ENCODE measurements at places on chromosomes 2 and 18.
A peak's percentile ranks its signal among the peaks of the same experiment; 100 is the strongest.

- no peak for DNase-seq
Measured at GRCh38 chr2:20852139-20852538, 29.2 kb upstream of the LDAH start.

DNA sequence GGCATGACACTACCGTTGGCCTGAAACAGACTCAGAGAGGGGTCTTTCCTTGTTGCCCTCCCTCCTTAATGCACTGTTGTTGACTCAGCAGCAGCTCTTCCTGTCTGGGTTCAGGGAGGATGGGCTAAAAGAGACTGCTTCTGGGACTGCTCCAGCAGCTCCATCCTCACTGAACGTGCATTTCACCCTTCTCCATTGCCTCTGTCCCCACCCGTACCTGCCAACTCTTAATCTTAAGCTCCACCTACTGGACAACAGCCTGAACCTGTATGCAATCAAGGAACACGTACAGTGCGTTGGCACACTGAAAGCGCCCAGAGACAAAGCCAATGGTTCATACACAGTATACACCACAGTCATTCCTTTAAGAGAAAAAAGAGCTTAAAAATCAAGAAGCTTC is 230.8 kb upstream of the RAB6C start:
- no peak for DNase-seq

GRCh38 chr2:126898636-126899035 is at the start of gene TEX51:
Gene TEX51, plus strand, starts transcription at chr2:126898890. Its CDS starts 29 bp downstream, at chr2:126898919.
- DNase-seq: no peak

GRCh38 chr2:196592911-196593881 is 46.3 kb upstream of the CCDC150 start:
- DNase-seq: peak; percentile 17

GRCh38 chr2:68764806-68765311 is 30.2 kb downstream of the ARHGAP25 start:
- no peak for DNase-seq

DNA sequence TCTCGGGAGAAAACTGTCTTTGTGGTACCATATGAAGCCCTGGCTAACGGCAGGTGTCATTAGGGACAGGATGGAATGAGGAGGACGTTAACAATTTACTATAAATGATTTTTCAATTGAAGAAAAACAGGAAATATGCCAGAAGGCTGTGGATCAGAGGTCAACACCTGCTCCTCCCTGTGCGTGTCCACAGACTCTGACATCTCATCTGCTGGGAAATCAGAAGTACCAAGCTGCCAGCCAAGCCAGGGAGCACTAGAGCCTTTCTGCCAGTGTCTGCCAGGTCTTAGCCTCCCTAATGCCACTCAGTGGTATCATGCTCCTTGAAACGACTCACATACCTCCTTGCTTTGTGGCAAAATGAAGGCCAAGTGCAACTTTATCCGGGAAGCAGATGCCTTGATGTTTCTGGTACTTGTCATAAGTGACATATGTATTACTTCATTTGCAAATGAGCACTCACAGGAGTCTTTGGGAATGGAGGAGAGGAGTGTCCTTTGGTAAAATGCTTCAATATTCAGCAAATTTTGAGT is 541.1 kb downstream of the SATB2 start:
- DNase-seq: no peak

Data from pulmonary artery endothelial cell (primary cell).